ENCODE measurements at places on chromosomes 3 and 15.
A peak's percentile ranks its signal among the peaks of the same experiment; 100 is the strongest.

GRCh38 chr3:43399034-43399433 is 112.7 kb downstream of the SNRK start:
- DNase-seq, result no peak

DNA sequence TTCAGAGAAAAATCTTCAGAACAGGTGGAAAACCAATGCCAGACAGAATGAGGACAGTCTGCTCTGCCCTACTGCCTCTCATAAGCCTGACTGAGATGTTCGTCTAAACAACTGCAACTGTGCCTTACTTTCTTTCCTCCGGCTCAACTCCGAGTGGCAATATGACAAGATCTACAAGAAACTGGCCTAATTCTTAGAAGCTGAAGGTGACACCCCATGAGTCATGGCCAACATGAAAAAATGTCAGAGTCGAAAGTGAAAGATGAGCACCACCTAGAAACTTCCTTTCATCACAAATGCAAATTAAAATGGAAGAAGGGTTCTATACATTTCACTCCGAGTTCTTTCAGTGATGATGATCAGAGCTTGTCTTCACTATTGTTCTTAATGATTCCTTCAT is 12.9 kb downstream of the PCYT1A start:
- no peak for DNase-seq

DNA sequence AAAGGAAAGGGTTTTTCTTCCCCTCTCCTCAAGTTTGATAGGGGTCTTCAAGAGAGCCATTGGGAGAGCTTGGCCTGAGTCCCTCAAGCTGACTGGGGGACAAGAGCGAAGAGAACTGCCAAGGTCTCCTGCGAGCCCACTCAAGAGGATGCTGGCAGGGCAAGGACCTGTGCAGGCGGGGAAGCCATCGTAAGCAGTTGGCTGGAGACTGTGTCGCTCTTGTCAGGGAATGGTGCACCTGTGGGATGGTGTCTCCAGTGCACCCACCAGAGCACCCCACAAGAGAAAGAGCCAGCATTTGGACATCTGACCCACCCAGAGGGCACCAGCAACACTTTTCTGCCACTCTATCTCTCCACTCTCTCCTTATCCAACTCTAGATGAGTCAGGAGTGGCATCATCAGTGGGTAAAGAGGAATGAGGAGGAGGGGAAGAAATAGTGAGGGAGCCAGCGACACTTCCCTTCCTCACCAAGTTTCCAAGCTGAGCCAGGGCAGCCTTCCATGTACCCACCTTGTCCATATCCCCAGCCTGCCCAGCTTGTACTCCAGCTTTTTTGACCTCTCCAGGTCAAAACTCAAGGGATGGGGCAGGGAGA is 13.6 kb upstream of the XIRP1 start:
- no peak for DNase-seq

GRCh38 chr3:82342521-82342920 is 581.1 kb upstream of the GBE1 start:
- DNase-seq, result no peak

DNA sequence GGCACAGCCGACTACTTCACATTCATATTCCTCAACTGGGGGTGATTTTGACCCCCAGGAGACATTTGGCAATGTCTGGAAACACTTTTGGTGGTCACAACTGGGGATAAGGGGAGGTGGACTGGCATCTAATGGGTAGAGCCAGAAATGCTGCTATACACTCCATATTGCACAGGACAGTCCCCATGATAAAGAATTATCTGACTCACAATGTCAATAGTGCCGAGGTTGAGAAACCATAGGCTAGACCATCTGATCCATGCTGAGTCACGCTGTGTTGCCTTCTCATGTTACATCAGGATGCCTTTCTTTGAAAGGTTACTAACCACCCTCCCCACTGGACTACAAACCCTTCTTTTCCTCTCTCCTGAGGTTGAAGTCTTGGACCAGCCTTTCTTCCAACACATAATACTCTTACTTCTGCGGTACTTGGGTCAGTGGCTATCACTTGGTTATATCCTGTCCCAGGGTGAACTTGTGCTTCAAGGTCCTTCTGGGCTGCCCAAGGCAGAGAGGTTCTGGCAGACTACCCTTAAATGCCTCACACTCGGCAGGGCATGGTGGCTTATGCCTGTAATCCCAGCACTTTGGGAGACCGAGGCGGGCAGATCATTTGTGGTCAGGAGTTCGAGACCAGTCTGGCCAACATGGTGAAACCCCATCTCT is 68.8 kb downstream of the CTNNB1 start:
- DNase-seq, result peak; percentile 67

- peak; percentile 70 for DNase-seq
These were observed 34.0 kb downstream of the LYZL4 start for GRCh38 chr3:42376344-42376798.

GRCh38 chr15:90054618-90055097 is 47.6 kb downstream of the IDH2 start:
- peak; percentile 53 for DNase-seq

GRCh38 chr3:157695103-157695502 is 191.9 kb upstream of the VEPH1 start:
- DNase-seq, result no peak

DNA sequence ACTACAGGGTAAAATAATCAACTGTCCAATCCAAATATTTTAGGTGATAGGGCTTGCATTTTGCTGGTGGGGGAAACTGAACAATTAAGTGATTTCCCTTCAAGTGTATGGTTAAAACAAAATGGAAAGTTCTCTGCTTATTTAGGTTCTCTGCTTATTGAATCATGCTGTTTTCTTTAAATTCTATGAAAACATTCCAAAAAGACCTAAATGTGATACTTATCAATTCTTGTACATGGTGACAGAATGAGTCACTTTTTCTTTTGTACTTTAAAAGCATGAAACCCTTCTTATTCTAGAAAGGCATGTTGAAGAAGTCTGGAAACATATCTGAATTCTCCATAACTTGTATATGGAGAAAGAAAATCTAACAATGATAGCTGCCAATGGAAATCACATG is 192.6 kb downstream of the FMN1 start:
- no peak for DNase-seq

DNA sequence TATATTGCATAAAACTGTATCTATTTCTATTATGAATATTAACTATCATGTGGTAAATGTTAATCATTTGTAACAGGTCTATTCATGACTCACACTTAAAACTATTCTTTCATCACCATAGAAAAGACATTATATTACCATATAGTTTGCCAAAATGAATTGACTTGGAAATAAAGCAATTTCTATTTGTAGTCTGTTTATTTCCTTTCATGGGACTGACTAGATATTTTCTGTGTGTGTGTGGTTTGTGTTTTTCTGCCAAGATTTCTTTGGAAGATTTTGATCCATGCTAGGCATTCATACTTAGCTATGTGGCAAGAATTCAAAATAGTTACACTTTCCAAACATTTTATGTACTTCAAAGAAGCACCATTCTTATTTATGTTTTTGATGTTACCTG is 522.5 kb upstream of the AGTR1 start:
- DNase-seq, result no peak

DNA sequence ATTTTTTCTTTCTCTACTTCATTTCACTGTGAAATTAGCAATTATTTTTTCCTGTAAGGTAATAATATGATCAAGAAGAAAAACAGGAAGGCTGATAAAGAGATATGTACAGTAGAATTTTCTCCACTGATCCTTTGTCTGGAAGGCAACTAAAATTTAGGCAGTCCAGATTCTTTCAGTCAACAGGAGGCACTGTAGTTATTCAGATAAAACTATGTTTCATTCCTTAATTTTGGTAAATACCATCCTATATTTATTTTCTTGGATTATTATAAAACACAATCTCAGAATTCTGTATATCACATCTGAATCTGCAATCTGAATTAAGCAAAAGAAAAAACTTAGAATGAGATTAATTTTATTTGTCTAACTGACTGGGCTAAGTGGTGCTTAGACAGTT is 343.2 kb downstream of the LSAMP start:
- no peak for DNase-seq

DNA sequence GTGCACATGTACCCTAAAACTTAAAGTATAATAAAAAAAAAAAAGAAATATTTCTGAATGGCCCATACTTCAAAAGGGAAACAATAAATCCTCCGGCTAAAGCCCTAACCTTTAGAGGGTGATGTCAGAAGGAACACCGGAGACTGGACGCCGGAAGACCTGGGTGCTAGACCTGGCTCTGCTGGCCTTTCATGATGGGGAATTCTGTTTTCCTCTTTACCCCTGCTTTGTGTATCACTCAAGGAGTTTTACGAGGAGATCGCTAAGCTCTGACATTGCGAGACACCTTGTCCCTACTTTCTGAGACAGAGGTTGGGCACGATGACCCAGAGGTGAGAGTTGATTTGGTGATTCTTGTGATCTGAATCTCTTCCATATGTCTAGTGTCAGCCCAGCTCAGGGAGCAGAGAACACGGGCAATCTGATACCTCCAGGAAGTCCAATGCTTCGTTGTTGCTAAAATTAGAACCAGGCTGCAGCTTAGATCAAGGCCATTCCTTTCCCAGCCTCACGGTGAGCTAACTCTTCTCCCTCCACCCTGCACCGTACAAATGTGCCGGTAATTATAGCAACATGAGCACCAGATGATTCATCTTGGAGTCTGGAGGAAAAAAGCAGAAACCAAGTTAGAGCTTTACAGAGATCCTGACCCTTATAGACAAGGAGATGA is 42.0 kb upstream of the CFAP161 start:
- no peak for DNase-seq

DNA sequence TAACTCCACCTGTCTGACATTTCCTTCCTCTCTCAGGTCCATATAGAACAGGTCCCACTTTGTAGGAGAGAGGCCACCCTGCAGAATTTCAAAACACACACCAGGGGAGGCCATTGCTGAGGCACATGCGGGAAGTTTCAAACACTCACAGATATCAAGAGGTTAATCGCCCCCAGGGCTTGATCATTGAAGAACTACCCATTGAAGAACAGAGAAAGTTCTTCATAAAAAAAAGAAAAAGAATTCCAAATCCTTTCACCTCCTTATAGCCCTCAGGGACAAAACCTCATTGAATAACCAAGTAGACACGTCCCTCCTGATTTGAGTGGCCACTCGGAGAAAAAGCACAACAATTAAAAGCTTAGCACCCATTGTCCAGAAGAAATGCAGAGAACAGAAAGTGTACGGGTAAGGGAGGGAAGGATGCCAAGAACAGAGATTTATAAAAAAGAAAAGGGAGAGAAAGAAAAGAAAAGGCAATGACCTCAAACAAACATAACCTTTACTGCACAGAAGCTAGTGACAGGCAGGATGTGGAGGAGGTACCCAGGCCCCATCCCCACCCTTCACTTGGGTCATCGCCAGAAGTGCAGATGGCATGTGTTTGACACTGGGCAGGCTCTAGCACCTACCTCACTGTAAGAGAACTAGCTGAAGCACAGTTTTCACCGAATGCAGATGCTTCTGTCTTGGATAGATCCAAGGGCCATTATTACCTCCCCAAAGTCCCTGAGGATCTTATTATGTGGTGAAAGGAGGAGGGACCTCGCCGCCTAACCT is 112.3 kb upstream of the HES1 start:
- no peak for DNase-seq

- no peak for DNase-seq
These were observed 167.4 kb downstream of the STAG1 start for GRCh38 chr3:136584728-136585127.

- no peak for DNase-seq
These were observed 17.3 kb downstream of the ESYT3 start for GRCh38 chr3:138451595-138452162.

DNA sequence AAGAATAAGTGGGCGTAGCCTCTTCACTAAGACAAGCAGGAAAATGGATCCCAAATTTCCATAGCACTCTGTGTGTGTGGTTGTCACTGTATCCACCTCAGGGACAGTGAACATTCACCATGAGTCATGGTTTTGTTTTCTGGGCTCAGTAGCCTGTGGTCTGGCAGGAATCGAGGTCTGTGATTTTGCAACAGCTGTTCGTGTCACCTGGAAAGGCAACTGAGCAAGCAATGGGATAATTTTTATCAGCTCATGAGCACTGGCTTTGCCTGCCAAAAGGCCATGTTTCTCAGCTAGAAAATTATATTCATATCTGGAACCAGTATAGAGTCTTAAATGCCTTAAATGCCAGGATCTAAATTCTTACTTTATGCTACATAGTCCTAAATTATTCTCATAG is 60.9 kb downstream of the STRIT1 start:
- peak; percentile 80 for DNase-seq

- DNase-seq, result no peak
These were observed 1082.1 kb downstream of the ZPLD1 start for GRCh38 chr3:103516950-103517349.

GRCh38 chr15:72482275-72482674 is 8.1 kb downstream of the ARIH1 start:
- no peak for DNase-seq

- DNase-seq, result no peak
These were observed 391.8 kb downstream of the ZPLD1 start for GRCh38 chr3:102826636-102827035.

DNA sequence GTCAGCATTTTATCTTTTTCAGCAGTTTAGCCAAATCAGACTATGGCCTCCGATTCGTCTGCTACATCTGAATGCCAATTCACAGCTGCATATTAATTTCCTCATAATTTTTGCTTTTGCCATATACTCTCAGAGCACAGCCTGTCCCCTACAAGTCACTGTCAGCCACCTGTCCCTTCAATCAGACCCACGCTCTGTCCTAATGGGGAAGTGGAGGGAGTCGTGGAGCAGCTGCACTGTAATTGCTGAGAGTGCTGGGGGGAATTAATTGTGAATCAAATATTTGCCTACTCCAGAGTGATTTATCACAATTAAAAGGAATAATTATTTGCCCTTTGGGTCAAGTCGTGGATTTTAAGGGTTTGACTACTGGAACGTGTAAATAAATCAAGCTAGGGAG is 75.5 kb downstream of the EBLN2 start:
- no peak for DNase-seq

DNA sequence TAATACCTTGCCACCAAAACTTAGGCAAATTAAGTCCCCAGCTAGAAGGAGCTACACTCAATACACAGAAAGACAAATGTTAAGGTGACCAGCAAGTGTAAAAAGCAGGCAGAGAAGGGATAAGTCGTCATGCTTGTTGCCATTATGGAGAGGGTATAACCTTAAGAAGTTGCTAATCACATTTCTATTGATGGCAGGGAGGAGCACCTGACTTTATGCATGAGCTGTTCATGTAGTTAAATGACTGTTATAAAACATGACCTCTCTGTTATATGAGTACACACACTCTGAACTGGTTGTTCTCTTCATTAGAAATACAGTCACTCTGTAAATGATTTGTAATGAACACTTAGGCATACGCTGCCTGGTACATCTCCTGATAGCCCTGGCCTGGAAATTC is 6.6 kb upstream of the CCNL1 start:
- no peak for DNase-seq

- DNase-seq, result no peak
These were observed 96.9 kb downstream of the RORA start for GRCh38 chr15:61132211-61132610.

- no peak for DNase-seq
These were observed 29.2 kb upstream of the CNTN3 start for GRCh38 chr3:74643636-74644035.
